Epithelial cell of prostate (primary cell): ENCODE measurements at places on chromosomes 5 and 9.

DNA sequence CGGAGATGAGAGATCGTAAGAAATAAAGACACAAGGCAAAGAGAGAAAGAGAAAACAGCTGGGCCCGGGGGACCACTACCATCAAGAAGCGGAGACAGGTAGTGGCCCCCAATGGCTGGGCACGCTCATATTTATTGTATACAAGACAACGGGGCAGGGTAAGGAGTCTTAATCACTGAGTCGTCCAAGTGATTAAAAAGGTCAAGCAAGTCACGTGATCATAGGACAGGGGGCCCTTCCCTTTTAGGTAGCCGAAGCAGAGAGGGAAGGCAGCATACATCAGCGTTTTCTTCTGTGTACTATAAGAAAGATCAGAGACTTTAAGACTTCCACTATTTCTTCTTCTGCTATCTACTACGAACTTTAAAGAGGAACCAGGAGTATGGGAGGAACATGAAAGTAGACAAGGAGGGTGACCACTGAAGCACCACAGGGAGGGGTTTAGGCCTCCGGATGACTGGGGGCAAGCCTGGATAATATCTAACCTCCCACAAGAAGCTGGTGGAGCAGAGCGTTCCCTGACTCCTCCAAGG, 24.6 kb upstream of the QSOX2 start:
- DNase-seq: no peak

- DNase-seq: no peak
These were observed 298.1 kb downstream of the CETN3 start for GRCh38 chr5:90111364-90112032.

- no peak for DNase-seq
These were observed 657.7 kb downstream of the PRR16 start for GRCh38 chr5:121121786-121122185.

DNA sequence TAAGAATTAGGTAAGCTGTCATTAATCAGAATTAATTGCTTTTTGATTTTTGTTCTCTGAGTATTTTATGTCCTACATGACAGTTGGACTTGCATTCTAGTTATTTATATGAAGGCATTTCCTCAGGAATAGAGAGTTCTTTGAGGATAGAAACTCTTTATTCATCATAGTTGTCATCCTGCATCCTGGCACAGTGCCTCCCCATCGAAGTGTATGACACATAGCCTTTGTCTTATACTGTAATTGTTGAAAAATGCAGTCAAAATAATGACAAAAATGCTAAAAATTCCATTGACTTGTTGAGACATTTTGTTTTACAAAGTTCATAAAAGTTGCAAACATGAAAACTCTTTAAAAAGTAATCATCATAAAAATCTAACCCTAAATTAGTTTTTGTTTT, 36.5 kb downstream of the CFAP95 start:
- DNase-seq: no peak

DNA sequence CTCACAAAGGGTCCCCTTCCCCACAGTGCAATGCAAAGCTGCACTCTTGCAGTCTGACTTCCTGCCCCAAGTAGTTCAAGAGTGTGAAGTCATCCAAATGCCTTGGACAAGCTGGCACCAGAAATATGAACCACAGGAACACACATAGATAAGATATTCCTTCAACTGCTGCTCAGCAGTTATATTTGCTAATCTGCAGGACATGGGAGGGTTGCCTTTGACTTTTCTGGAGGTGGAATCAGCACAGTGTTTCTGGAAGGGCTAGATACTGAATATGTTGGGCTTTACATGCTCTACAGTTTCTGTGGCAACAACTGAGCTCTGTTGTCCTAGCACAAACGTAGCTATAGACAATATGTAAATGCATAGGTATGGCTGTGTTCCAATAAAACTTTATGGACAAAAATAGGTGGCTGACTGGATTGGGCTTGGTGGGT, 96.7 kb upstream of the PCA3 start:
- no peak for DNase-seq

GRCh38 chr9:18665947-18666346, 192.0 kb downstream of the ADAMTSL1 start:
- no peak for DNase-seq

GRCh38 chr5:168916852-168917251, 337.7 kb upstream of the PANK3 start:
- no peak for DNase-seq

GRCh38 chr9:85061969-85062368, 392.4 kb downstream of the NTRK2 start:
- no peak for DNase-seq

GRCh38 chr5:139847091-139847490, 51.5 kb downstream of the PSD2 start:
- no peak for DNase-seq
